Activated gamma-delta T cell treated with anti-CD3 and anti-CD28 coated beads, Interleukin-2, amount 50 U/mL, for 16 hours (primary cell): ENCODE measurements at places on chromosomes 2 and 18.
A peak's percentile ranks its signal among the peaks of the same experiment; 100 is the strongest.

DNA sequence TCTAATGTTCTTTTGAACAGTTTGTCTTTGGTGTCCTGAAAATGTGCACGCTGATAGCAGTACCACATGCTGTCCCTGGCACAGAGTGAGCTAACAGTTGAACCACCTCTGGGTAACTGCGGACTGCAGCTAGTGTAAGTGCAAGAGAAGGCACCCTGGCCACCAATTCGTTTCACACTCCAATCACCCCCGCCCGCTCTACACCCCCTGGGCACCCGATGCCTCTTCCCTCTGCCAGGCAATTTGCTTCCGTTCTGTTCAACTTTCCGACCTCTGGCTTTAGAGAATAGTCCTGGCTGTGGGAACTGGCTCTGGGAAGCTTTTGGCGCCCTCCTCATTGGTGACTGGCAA is 1.4 kb downstream of the DOCK10 start:
- peak; percentile 22 for DNase-seq

DNA sequence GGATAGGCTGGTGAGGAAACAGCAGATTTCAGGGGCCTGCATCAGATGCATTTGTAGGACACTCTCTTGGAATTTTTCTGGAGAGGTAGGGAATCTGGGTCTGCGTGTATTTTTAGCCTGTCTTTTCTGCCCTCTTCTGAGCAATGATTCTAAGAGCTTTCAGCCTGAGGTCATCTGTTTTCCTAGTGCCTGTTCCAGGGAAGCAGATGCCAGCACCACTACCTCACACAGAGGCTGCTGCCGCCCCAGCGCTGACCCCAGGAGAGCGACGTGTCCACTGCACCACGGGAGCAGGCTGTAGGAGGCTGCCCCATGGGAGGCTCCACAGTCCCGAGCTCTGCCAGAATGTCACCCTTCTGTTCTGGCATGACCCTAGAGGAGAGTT is 316.5 kb downstream of the CYP26B1 start:
- DNase-seq: no peak

- no peak for DNase-seq
Observed at GRCh38 chr2:196294516-196294909, 123.1 kb upstream of the STK17B start.

GRCh38 chr2:156147594-156148330 is 184.8 kb downstream of the NR4A2 start:
- DNase-seq: no peak

DNA sequence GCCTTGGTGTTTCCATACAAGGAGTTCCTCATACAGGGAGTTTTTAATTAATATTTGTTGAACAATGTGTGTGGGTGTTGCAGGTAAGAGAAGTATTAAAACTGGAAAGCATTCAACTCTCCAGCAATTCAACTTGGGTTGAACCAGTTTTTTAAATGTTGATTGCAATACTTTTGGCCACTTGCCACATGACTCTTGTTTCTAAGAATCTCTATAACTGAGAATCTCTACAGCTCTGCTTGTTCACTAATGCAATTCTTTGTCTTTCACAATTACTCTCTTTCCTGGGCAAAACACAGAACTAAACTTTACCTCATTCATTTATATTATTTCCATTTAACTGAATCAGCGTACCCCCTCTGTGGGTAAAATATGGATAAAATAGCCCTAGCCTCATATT is 429.4 kb downstream of the ARHGAP15 start:
- DNase-seq: no peak
